Activated CD4-positive, alpha-beta T cell treated with anti-CD3 and anti-CD28 coated beads, Interleukin-2, amount 50 U/mL, for 4 hours (primary cell): ENCODE measurements at places on chromosomes 6 and 20.
A peak's percentile ranks its signal among the peaks of the same experiment; 100 is the strongest.

DNA sequence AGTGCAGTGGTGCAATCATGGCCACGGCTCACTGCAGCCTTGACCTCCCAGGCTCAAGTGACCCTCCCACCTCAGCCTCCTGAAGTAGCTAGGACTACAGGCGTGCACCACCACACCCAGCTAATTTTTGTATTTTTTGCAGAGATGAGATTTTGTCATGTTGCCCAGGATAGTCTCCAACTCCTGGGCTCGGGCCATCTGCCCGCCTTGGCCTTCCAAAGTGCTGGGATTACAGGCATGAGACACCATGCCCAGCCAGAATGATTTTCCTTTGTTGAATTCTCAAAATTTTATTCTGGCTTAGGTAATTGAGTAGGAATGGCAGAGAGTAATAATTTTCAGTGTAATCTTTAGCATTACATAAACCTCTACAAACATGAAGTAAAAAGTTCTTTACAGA, 37.1 kb downstream of the SLC16A10 start:
- DNase-seq = no peak

DNA sequence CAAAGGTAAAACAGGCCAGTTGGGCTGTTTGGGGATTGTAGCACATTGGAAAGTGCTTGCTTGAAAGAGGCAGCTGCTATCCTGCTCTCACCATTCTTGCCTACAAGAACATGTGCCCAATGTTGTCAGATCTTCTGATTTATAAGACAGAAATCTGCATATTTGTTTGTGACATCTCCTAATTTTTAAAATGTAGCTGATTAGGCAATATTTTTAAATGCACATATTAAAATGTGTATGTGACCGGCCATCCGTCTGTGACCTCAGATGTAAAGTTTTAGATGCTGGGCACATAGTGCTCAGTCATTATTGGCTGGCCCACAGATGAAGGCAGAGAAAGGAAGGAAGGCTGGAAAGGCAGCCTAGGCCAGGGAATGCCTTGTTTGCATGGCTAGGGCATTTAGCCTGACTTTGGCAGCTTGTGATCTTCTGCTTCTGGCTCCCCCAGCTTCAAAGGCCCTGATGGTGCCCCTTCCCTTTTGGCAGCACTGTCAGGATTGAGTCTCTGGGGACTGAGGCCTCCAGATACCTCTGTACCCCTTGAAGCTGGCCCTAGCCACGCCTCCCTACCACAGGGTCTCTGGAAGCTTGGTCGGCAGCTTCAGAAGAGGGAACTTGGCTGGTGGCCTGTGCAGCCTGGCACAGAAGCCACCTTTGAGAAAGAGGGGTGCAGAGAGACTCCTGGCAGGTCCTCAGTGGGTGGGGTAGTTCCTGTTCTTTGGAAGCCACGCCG, 6.4 kb downstream of the SNPH start:
- no peak for DNase-seq

DNA sequence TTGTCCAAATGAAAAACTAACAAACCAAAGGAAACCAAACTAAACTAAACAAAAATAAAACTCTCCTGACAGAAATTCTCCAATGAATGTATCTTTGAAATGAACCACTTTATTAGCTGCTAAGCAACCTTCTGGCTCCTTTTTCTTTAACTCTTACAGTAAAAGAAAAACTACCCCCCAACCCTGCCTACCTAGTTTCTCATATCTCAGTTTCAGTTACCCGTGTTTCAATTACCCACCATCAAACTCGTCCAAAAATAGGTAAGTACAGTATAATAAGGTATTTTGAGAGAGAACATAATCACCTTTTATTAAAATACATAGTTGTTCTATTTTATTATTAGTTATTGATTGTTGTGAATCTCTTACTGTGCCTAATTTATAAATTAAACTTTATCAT, 177.4 kb upstream of the THEMIS start:
- no peak for DNase-seq

- no peak for DNase-seq
These were observed 288.9 kb downstream of the PREX1 start for GRCh38 chr20:48538856-48539255.

DNA sequence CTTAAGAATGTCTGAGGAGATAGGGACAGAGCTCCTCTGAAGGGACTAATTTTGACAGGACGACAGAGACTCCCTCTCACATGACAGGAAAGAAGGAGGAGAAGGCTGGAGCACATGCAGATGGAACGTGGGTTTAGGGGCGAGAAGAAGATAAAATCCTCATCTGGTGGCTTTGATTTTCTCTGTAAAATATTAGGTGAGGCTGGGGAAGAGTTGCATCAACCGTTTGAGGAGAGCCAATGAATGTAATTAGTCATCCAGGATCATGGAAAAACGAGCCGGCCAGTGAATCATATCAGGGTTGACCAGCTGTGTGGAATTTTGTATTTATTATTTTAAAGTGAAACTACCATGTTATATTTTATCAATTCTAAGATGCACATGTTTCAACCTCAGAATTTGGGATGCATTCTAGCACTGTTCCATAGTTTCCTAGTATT, 46.9 kb upstream of the ADGRF4 start:
- no peak for DNase-seq

- DNase-seq = no peak
These were observed 36.8 kb upstream of the L3MBTL3 start for GRCh38 chr6:129981598-129981997.

GRCh38 chr6:128710315-128710714, 172.6 kb upstream of the LAMA2 start:
- no peak for DNase-seq

- DNase-seq = no peak
These were observed 229.8 kb downstream of the SOD2 start for GRCh38 chr6:159463119-159463829.

DNA sequence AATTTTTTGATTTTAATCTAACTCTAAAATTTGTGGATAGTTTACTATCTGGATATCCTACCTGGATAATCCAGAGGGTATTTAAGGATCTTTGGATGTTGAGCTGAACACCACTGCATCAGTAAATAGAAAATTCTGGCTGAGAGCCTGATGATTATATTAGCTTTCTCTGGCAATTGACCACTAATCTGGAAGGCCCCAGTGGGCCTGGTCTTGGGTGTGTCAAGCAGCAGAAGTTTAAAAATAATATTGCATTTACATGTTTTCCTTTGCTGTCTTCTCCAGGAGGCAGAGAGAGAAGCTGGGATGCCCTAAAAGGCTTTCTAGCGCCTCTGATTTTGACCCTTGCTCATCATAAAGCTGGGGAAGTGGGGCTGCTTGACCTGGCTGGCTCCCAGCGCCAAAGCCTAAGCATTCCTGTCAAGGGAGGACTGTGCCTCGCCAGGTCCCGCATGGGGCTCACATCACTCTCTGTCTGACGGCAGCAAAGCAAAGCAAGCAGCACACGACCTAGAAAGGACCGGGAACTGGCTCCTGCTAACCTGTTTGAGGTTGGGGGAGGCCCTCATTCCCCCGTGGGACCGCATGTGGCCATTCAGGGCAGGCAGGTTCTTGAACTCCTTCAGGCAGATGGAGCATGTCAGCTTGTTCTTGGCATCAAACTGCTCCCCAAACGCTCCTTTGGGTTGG, 46.6 kb upstream of the MRPS10 start:
- DNase-seq = no peak

DNA sequence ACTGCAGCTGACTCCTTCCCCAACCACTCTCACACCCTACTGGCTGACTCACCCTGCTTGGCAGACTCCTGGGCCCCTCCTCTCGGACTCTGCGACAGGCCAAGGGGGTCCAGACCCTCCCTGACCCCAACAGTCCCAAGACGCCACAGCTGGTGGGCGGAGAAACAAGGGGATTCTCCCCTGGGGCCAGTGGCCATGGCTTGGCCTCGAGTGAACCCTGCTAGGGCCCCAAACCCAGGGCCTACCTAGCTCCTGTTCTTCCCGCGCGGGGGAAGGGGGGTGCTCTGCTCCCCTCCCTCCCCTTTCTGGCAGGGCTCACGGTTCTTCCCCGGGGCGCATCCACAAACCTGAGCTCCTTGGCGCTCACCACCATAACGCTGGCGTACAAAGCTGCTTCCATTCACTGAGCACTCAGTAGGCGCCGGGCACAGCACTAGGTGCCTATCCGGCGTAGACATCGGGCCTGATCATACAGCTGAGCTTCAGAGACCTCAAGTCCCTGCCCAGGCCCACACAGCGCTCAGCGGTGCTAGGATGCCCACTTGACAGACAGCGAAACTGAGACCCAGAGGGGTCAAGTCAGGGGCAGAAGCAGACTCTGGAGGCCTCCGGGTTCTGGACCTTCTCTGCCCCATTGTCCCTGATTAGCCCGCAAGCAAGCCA, 597 bp downstream of the ADA start:
- DNase-seq = peak; percentile 32

DNA sequence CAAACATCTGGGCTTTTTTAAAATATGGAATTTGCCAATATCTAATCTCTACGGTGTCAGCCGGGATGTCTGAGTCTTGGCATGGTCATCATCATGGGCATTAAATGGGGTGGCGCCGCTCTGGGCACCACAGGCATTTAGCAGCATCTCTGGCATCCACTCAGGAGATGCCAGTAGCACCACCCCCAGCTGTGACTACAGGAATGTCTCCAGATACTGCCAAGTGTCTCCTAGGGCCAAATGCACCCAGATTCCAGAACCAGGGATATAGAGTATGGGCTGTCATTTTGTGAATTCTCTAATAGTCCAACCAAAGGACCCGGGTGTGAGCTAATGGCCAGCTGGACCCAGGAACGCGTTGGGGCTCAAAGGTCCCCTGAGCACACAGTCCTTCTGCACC, 361.0 kb downstream of the TAF4 start:
- DNase-seq = no peak

DNA sequence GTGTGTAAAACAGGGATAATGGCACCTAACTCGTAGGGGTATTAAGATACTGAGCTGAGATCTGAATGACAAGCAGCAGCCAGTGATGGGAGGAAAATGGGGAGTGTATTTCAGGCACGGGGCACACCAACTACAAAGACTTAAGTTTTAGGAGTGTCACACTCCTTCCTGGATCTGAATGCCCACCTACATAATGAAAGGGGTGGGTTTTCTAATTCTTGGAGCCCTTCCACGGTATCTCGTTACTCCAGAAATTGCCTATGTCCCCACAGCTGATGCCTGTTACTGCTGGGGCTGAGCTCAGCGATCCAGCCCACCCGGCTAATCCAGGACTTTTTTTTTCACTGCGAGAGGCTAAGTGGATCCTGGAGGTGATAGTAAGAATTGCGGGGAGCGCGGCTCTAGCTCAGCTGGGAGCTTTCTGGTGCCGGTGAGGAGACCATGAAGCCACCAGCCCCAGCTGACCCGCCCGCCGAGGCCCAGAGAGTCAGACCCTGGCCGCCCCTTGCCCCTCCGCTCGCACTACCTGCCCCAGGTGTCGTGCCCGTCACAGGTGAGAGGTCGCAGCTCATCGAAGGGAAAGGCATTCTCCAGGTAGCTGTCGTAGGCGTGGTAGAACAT, 727 bp downstream of the EDEM2 start:
- peak; percentile 19 for DNase-seq

DNA sequence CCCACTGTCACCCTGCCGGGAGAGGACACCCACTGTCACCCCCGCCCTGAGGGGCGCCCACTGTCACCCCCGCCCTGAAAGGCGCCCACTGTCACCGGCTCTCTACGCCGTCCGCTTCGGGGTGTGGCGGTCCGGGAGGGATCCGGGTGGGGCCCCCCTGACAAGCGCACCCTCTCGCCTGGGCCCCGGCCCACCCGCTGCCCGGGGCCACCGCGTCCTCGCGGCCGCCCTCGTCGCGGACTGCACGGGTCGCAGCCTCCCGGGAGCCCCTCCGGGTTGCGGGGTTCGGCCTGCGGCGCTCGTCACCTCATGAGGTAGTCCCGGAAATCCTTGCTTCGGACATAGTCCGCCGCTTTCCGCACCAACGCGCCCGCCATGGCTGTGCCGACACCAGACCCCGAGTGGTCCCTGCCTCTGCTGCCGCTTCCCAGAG, 224 bp downstream of the MPC1 start:
- no peak for DNase-seq

DNA sequence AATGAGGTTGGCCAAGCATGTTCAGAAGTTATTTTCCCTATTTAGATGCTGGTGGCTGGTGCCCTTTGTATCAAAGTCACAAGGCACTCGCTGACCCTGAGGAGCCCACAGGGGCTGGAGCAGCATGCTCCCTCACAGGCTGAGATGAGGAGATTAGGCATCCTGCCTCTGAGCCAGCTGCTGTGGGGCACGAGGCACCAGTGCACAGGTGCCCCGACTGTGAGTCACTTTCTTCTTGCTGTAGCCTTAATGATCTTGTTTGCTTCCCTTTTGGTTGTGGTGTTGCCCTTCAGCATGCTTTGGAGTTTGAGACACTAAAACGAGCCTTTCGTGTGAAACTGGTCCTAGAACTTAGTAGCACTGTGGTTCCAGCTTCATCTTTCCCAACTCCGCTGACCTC, 4.3 kb downstream of the PSMG4 start:
- DNase-seq = no peak

DNA sequence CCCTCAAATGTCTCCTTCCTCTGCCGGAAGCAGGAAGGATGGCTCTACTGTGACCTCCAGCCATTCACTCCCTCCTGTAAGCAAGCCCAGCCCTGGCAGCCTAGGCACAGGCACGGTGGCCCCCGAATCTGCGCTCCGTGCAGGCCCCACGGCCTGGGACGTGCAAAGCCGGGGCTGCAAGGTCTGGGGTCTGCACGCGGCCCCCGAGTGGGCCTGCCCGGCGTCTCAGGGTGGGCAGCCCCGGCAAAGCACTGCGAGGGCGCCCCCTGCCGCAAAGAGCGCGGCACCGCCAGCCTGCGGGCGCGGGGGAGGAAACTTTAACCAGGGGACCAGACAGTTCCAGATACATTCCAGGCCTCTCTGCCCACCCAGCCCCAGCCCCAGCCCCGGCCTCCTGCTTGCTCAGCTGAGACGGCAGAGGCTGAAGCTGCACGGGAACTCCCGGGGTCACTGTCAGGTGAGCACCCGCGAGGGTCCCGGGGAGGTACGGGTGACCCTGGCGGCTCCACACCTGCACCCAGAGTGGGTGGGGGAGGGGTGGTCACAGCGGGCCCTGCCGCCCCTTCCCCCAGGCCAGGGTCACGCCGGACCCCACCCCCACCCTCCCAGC, 98.8 kb downstream of the ASXL1 start:
- DNase-seq = no peak

- DNase-seq = no peak
These were observed 149.5 kb downstream of the TMEM242 start for GRCh38 chr6:157173776-157174175.

DNA sequence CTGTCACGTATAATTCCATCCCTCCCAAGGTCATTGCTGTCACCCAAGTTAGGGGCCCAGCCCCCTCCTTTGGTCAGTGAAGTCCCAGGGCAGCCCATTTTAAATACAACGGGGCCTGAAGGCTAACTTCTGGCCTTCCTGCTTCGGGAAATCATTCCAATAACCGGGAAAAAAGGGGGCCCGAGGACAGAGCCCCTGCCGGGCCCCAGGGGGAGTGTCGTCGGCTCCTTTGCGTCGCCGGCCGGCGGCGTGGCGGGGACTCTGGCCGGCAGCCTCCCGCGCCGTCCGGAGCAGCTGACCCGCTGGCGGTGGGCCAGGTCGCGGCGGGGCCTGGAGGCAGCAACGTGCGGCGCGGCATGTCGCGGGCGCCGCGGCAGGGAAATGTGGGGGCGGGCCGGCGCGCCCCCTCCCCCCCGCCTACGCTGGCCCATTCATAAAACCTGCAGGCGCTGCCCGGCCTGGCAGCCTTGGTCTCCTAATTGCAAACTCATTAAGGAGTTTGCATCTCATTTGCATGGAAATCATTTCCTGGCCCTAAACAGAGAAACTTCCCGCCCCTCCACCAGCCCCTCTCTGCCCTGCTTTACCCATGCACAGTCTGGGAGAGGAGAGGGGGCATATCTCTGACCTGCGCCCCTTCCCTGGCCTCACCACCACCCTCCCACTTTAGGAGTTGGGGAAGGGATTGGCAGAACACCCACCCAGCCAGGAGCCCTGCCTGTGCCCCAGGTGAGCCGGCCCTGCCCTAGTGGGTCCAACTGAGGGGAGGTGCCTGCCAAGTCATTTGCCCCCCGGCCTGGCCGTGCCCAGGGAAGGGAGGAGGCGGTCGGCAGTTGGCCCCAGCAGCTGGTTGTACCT, 50.7 kb downstream of the MRPL14 start:
- no peak for DNase-seq
